ENCODE measurements at places on chromosomes 16 and 17.

- no peak for DNase-seq
These were observed 59.6 kb upstream of the MTMR4 start for GRCh38 chr17:58574025-58574424.

GRCh38 chr16:83539736-83540490 is 267.9 kb upstream of the HSBP1 start:
- no peak for DNase-seq

GRCh38 chr17:9206741-9207332 is 185.5 kb downstream of the NTN1 start:
- no peak for DNase-seq

GRCh38 chr17:45663772-45664171 is 120.3 kb upstream of the CRHR1 start:
- DNase-seq, result no peak

DNA sequence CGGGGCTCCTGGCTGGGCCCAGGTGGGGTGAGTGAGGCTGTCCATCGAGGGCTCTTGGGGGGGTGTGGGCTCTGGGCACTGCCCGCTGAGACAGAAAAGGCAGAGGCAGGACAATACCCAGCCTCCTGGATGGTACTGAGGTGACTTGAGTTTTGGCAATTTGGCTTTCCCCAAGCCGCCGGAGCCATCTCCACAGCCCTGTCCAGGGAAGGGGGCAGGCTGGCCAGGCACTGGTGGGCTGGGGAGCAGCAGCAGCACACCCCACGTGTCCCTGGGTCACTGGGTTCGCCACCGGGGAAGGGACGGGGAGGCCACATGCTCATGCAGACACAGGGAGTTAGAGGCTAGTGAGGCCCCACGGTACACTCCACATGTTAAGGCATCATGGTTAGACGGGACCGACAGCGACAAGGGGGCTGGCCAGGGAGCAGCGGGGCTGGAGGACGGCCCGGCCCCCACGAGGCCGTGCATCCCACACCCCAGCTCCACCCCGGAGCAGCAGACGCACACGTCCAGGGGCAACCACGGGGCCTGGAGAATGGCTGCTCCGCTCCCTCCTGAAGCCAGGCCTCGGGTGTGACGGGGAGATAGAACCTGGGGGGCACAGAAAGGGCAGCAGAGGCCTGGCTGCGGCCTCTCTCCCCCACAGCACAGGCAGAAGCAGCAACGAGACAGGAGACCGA is 3.0 kb downstream of the ARHGDIA start:
- no peak for DNase-seq

DNA sequence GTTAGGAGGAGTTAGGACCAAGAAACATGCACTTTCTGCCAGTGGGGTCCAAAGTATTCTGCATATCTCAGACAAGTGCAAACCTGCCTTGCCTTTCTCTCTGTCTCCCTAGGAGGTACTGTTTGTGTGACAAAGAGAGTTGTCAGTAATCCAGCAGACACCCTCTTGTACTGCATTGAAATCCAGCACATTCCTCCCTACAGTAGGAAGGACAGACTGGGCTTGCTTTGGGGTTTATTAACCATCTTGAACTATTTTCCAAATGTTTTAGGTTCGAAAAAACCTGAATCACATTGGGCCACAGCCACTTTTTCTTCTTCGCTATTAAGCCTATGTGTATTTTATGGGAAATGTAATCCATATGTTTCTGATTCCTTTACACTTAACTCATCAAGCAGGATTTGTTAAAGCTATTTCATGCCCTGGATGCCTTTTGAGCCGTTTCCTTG is 204.2 kb upstream of the KCNJ16 start:
- no peak for DNase-seq

DNA sequence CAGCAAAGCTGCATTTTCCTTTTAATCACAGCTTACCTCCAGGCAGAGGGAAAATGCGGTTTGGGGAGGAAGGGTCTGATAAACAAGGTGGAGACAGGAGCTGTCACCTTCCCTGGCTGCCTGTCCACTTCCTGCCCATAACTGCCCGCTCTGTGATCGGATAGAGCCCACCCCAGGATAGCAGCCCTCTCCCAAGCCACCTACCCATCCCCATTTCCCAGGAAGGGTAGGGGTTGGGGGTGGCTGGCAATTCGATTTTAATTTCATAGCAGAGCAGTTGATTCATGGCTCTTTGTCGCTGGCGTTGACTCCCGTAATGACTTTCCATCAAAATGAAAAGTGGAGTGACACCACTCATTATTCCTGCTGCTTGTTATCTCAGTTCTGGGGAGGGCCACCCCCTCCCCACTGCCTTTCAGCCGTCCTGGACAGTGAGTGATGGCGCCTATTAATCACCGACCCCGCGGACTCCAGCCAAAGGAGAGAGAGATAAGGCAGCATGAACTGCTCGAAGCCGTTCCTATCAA is 11.2 kb downstream of the CDK5RAP3 start:
- no peak for DNase-seq

GRCh38 chr17:8417806-8418205 is 17.9 kb upstream of the NDEL1 start:
- DNase-seq, result no peak

- DNase-seq, result no peak
These were observed 260.6 kb upstream of the RPL38 start for GRCh38 chr17:73942703-73943415.

DNA sequence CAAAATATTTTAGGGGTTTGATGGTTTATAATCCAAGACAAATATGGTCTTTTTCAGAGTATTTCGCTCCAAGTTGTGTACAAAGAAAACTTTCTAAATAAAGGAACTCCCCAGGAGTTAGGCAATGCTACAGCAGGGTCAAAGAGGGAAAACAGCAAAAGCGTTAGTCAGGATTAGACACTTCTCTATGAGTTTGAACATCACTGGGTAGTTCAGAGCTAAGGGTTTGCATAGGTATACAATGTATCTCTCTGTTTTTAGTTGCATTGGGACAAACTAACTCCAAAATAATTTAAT is 34.8 kb downstream of the FAM20A start:
- DNase-seq, result no peak

- peak; percentile 93 for DNase-seq
These were observed at the start of gene TP53I13 for GRCh38 chr17:29568331-29569244. Gene TP53I13 (plus strand): TSS chr17:29568701. CDS start chr17:29568759, 58 bp downstream.

DNA sequence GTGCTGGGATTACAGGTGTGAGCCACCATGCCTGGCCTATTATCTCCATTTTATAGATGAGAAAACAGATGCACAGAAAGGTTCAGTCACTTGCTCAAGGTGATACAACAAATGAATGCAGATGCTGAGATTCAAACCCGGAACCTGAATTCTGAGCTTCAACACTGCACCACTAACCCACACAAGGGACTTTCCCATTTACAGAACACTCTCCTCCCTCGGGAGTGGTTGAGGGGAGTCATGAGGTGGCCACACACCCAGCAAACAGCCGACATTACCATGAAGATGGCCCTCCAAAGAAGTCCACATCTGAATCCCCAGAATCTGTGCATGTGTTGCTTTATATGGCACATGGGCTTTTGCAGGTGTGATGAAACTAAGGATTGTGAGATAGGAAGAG is 9.1 kb downstream of the BCL7C start:
- no peak for DNase-seq

DNA sequence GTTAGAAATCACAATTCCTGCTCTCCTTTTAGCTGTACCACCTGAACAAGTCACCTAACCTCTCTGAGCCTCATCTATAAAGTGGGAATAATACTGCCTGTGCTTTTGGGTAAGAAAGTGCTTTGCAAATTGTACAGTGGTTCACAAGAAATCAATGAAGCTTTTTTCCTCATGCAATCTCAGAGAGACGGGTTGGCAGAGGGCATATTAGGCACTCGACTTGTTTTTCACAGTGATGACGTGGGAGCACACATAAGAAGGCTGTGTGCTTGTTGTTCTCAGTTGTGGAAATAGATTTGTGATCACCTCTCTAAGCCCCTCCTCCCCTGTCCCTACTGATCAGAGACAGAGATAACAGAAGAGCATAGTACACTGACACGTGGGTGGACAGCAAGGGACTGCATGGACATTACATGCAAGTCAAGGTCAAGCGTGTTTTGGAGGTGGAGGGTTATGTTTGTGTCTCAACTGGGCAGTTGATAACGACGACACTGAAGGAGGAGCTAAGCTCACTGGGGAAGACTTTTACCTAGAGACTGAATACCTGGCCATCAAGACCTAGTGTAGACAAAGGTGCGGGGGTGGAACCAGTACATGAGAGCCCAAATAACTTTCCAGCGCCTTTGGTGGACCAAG is 1.7 kb upstream of the GPT2 start:
- no peak for DNase-seq

Measured in activated naive CD4-positive, alpha-beta T cell treated with anti-CD3 and anti-CD28 coated beads, Interleukin-2, amount 10 ng/mL, durations not matched to agents 7 days and 5 days (primary cell).